ENCODE measurements at places on chromosomes 6 and 20.

DNA sequence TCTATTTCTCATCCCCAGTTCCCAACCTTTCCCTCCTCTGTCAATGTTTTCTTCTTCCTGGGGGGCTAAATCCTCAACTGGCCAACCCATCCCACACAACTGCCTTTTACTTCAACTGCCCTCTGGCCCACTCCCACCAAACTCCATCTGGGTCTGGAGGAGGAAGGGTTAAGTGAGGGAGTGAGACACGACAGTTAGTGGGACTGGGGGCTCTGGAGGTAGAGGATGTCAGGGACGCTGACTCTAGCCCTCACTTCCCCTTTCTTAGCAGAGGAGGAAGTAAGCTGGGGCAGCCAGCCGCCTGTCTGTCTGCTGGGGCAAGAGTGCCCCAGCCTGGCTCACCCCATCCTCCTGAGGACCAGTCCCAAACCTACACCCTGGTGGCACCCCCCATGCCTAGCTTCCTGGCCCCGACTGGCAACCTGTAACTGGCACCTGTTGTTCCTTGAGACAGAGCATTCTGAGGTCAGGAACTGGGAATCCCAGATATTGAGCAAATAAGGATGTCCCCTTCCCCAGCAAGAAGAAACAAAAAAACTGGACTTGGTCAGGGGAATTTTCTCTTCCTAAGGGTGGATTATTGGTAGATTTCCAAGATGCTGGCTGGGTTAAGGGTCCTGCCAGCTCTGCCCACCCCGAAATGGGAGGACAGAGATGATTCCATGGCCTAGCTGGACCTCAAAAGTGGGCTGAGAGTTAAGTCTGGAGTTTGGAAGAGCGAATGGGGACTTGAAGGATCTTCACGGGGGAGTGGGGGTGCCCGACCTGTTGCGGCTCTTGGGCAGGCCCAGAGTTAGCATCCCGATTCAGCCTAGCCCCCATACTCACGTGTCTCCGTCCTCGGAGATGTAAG is 971 bp downstream of the NFKBIE start:
- DNase-seq: peak; percentile 36

GRCh38 chr6:137216875-137217553 is 2.2 kb downstream of the IFNGR1 start:
- DNase-seq: no peak

DNA sequence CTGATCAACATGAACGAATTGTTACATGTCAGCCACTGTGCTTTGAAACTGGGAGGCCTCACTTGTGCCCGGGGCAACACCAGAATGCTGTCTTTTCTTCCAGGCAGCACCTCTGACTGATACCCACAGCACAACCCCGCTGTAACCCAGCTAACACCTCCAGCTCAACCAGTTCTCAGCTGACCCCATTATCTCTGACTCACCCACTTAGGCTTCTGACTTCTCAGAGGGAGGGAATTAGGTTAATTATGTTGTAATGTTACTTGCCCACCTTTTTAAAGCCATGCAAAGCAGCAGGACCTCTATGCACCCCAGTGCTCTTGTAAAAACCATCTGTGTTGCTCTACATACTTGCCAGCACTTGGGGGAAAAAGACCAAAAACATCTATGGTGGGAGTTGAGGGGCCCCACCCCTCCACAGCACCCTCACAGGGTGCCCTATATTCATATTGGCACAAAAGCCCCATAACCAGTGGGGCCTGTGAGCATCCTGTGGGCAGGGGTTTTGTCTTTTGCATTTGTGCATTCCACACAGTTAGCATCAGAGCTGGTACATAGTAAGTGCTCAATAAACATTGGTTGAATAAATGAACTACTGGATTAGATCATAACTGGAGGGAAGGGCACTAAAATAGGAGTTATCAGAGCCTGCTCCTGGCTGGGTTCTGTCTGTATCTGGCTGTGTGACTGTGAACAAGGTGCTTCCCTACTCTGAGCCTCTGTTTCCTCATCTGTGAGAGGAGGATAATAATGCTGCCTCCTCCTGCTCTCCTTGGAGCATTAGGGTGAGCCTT is 22.3 kb downstream of the BNIP5 start:
- DNase-seq: no peak

- DNase-seq: no peak
Measured at GRCh38 chr20:35595901-35596300, 19.7 kb upstream of the SPAG4 start.

DNA sequence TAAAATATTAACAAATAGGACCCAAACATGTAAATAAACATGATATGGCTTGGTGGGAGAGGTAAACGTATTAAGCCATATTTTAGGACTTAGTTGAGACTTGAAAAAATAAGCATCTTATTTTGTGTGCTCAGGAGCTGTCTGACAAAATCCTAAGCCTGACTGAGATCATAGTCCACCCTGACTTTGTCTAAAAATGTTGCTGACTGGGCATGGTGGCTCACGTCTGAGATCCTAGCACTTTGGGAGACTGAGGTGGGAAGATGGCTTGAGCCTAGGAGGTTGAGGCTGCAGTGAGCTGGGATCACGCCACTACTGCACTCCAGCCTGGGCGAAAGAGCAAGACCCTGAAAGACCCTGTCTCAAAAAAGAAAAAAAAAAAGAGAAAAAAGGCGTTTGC is 52.1 kb downstream of the AIG1 start:
- DNase-seq: no peak

DNA sequence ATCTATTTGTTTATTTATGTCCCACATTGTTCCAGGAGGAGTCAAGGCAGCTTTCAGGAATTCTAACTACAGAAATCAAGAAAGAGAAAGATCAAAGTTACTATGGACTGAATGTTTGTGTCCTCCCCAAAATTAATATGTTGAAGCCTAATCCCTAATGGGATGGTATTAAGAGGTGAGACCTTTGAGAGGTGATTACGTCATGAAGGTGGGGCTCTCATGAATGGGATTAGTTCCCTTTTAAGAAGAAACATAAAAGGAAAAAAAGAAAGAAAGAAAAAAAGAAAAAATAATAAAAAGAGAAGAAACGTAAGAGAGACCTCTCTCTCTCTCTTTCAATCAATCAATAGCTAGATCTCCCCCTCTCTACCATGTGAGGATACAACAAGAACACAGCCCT is 44.7 kb upstream of the TOP1 start:
- DNase-seq: no peak

GRCh38 chr20:59578436-59579403 is 25.6 kb upstream of the PHACTR3 start:
- no peak for DNase-seq

DNA sequence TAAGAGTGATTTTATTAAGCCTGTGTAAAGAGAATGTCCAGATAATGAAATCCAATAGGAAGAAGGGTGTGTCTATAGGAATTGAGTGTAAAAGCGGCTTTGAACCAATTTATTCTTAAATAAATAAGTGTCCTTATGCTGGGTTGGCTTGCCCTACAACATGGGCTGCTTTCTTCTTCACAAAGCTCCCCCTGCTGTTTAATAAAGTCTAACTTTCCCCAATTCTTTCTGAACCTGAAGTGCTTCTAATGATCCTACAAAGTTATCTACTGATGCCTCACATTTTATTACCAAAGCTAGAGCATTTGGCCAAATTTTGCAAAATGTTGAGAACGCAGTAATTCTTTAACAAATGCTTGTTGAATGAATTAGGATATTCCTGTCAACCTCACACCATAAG is 36.3 kb upstream of the SIRT5 start:
- DNase-seq: no peak

GRCh38 chr6:129875610-129876520 is 14.8 kb upstream of the TMEM244 start:
- DNase-seq: no peak

DNA sequence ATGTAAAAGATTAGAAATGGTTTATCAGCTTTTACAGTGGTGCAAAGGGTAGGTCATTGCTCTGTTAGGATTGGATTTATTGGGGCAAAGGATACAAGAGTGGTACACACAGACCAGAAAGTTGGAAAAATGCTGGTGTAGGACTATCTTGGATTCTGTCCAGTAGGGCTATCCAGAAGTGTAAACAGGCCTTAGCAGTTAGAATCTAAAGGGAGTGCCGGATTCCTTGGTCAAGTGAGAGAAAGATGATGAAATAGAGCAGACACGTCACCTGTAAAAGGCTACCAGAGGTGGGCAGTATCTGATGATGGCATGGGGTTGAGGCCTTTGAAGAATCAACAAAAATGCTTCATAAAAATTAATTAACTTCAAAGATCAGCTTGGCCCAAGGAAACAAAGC is 975.9 kb downstream of the KIF16B start:
- no peak for DNase-seq

DNA sequence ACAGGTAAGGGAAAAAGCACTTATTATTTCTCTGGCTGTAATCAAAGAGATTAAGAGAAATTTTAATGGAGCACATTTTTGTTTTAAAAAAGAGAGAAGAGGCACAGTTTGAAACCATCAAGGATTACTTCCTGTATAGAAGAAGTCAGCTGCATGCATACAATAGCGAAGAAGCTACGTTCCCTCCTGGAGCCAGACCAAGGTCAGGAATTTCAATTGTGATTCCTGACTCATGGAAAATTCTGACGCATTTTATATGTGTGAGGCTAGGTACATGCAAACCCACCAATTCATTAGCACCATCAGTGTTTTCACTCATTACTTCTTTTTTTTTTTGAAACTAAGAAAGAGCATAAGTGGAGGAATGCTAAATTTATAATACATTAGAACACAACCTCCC is 232.7 kb upstream of the SGK1 start:
- DNase-seq: no peak

- no peak for DNase-seq
Measured at GRCh38 chr20:24818056-24818455, 131.0 kb upstream of the CST7 start.

DNA sequence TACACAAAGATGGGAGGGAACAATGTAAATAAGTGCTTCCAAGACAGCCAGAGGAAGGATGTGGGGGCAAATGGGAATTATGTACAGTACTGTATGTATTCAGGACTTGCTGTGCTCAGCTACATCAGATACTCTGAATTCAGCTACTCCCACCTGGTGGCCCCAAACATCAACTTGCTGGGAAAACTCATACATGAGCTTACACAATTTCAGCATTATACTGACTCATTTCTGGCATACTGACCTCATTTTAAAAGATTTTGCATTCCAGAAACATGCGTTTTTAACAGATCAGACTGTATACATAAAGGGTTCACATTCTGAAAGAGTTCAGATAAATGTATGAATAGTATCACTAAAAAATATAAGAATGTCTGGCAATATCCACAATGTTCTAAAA is 59.7 kb downstream of the GPX5 start:
- DNase-seq: no peak

GRCh38 chr6:147579667-147580066 is 71.2 kb downstream of the SAMD5 start:
- no peak for DNase-seq

DNA sequence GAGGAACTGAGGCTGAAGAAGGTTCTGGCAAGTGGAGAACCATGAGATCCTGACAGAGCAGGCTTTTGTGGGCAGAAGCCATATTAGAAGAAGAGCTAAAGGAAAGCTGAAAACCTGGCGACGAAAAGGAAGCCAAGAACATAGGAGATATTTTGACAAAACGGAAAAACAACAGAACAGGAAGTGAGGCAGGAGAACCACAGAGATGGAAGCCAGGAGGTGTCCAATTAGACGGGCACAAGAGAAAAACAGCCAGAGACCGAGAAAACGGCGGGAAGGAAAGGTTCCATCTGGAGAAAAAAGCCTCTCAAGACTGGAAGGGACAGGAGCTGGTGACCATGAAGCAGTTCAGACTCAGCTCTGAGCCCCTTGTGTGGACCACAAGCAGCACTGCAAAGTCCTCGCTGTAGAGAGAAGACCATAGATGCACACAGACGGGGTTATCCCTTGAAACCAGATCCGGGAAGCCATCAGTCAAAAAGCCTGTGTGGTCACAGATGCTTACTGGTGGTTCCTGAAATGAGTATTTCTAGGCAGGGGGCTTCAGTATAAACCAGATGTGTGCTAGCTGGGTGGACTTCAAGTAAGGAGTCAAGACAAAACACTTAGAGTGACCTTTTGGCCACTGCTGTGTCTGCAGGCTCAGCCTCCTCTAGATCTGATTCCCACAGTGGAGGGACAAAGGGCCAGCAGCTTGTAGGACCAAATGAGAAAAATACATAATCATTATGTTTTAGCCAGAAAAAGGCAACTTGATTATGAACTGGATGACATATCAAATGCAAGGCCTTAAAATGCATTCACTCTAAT is 30.7 kb downstream of the SSR1 start:
- no peak for DNase-seq

DNA sequence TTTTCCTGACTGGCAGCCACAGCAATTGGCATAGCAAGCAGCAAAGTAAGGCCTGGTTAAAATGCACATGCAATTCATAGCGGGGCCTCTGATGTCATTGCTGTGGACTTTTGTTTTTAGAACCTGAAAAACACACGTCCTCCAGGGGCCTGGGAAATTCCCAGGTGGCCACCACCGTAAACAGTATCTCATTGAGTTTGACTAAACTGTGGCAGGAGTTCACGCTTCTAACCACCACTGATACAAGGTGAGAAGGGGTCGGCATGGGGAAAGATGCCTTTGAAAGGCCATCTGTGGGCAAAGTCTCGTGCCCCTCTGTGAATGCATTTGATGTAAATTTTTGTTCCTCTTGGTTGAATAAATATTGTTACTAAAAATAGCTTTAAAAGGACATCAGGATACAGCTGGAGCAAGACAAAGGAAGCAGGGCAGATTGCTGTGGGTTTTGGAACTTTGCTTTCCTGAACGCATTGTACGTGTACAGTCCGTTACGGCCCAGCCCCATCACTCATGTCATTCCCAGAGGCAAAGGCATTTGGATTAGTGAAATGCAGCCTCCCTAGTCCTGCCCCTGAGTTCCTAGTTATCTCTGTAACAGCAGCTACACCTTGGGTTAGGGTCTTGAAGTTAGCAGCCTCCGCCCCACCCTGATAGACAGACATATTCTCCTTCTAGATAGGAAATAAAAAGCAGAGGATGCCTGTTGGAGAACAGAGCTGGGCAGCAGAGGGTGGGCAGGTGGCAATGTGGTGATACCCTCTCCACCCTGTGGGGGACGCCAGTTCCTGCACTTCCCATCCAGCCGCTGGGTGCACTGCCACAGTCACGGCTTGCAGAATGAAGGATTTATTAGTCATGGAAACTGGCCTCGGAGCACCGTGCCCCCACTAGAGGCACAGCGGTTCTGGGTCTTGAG is 80.3 kb downstream of the ZDHHC14 start:
- DNase-seq: no peak

DNA sequence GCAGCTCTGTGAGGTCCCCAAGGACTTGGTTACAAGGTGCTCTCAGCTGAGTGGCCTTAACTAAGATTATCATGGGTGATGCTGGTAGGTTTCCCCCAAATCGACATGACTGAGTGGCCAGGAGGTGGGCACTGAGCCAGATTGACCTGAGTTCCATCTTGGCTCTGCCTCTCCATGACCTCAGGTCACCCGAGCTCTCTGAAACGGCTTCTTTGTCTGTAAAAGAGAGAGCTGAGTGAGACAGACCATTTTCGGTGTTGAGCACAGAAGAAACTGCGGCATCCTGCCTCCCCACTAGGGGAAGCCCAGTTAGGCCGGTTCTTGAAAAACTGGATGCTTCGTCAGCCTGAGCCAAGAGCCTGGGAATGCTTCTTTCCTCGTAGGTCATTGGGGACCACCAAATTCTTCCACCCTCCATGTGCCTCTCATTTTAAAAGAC is 14.1 kb upstream of the STX16 start:
- DNase-seq: no peak

GRCh38 chr6:90183587-90184333 is 112.9 kb downstream of the BACH2 start:
- no peak for DNase-seq

- no peak for DNase-seq
Measured at GRCh38 chr6:292506-293192, 362 bp downstream of the DUSP22 start.

Data from central memory CD8-positive, alpha-beta T cell (primary cell).